ENCODE measurements at places on chromosomes 5 and 9.

DNA sequence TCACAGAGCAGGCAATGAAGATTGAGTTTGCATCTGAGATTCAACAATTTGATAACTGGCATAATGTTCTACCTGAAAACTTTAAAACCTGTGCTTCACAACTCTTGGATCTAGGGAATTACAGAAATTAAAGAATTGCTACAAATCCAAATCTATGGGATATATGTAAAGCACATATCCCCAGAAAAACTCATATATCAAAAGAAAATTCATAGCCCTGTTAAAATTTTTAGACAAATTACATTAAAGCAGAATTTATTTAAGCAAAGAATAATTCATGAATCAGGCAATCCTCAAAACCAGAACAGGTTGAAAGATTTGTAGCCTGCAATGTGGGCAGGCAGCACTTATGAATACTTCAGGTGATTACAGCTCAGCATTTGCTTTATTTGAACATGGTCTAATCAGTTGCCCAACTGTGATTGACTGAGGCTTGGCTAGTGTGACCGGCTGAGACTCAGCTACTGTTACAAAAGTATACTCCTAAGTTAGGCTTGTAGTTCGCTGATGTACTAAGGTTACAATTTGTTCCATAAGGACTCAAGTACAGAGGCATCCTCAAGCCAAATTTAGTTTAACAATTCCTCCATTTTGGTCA is 10.3 kb upstream of the UBTD2 start:
- DNase-seq, result no peak

DNA sequence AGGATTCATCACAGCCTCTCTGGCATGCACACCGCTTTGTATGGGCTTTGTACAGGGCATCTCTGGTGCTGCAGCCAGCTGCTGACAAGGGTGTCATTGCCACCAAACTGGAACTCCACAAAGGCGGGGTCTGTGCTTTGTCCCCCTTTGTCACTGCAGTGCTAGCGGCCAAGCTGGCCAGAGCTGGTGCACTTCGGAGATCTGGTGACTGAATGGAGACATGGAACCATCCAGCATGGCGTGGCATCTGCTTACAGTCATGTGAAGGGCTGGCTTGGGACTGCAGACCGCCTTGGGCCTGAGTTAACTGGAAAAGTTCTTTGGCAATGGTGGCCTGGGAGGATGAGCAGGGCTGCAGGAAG is 18.7 kb upstream of the COL5A1 start:
- DNase-seq, result no peak

DNA sequence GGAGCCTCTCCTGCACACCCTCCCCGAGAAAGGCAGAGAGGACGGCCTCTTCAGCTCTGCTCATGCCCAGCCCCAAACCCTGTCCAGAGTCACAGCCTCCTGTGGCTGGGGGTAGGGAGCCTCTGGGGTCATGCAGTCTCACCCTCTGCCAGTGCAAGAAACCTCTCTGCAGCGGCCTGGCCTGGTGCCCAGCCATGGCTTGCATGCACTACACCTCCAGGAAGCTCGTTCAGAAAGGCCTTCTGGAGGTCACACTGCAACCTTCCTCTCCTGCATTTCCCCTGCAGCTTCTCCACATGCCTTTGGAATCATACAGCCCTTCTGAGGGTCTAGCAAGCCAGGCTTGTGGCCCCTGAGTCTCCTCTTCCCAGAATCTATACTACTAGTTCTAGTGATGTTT is 17.9 kb downstream of the CSF1R start:
- no peak for DNase-seq

DNA sequence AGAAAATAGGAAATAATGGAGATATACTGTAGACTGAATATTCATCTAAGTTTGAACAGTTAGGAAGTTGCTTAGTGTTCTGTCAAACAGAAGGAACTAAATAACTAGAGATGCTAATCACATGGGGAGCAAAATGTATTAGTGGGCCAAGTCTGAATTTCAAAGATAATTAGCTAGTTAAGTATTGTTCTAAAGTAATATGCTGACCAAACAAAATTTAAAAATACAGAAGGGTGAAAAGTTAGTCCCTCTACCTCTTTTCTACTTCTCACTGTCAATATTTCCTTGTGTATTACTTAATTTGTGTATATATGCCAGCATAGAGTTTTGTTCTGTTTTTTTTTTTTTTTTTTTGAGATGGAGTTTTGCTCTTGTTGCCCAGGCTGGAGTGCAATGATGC is 4.0 kb downstream of the MCCC2 start:
- no peak for DNase-seq

DNA sequence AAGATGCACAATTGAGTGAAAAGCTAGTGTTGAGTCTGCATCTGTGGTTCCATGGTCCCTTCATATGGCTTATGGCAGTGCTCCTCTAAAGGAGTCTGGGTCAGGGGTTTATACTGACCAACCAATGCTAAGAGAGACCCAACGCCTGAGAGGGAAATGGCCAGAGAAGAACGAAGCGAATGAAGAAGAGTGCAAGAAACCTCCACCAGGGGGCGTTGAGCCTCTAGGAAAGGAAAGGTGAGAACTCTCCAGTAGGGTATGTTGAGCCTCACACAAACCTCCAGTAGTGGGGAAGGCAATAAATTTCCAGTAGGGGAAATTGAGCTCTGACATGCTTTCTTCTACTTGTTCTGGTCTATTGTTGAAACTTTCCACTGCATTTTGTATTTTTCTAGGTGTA is 470.6 kb downstream of the PRDM9 start:
- no peak for DNase-seq

DNA sequence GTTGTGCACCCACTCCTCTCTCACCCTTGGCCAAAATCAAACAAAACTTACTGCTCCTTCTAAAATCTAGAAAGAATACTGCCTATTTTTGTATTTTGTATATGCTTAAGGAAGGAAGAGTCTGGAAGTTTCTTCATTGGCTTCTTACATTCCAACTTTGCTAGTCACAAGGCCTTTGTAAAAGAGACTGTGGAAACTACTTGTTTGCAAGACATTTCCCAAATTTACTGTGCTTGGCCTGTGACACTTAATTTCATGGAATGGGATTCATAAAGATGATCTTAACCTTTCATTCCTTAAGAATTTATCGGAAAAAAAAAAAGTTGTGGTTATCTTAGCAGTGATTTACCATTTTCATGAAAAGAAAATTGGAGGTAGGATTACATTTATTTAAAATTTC is 208.9 kb downstream of the VPS13A start:
- peak; percentile 14 for DNase-seq

- DNase-seq, result peak; percentile 74
Observed at GRCh38 chr9:95317119-95317892, at the start of gene FANCC. Gene FANCC, minus strand, starts transcription at chr9:95317709. Its CDS starts 68,418 bp downstream, at chr9:95249291.

- DNase-seq, result no peak
Observed at GRCh38 chr9:137313326-137313936, 11.4 kb upstream of the NRARP start.

Data from astrocyte (in vitro differentiated cells and primary cell).